ENCODE measurements at places on chromosomes 1 and 21.

DNA sequence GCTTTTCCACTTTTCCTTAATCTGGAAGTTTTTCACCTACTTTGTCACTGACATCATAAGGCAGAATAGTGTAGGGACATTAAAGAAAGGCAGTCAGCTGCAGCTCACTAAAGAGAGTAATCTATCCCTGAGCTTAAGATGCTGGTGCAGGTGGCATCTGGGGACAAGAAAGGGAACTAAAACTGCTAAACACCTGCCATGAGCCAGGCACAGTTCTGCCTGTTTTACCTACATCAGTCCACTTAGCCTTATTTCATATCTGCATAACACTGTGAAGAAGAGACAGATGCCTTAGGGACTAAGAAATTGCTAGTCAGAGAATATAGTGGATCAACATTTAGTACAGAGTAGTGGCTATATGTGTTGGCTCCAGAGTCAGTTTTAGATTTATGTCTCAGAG is 88.1 kb downstream of the GPATCH2 start:
- no peak for DNase-seq

DNA sequence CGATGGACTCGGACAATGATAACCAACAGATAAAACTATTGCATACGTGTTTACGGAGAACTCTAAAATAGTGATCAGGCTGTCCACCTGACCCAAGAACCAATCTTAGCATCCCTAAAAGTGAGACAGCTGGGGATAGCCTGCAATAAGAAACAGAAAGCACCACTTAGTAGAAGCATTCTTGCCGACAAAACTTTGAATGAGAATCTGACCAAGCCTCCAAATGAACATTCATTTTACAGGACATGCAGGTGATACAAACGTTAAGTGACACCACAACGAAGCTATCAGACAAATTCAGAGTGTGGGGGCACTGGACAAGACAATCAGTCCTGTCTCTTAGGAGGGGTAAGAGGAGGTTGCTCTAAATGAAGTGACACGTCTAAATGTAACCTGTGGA is 1.2 kb downstream of the PSMG1 start:
- no peak for DNase-seq

DNA sequence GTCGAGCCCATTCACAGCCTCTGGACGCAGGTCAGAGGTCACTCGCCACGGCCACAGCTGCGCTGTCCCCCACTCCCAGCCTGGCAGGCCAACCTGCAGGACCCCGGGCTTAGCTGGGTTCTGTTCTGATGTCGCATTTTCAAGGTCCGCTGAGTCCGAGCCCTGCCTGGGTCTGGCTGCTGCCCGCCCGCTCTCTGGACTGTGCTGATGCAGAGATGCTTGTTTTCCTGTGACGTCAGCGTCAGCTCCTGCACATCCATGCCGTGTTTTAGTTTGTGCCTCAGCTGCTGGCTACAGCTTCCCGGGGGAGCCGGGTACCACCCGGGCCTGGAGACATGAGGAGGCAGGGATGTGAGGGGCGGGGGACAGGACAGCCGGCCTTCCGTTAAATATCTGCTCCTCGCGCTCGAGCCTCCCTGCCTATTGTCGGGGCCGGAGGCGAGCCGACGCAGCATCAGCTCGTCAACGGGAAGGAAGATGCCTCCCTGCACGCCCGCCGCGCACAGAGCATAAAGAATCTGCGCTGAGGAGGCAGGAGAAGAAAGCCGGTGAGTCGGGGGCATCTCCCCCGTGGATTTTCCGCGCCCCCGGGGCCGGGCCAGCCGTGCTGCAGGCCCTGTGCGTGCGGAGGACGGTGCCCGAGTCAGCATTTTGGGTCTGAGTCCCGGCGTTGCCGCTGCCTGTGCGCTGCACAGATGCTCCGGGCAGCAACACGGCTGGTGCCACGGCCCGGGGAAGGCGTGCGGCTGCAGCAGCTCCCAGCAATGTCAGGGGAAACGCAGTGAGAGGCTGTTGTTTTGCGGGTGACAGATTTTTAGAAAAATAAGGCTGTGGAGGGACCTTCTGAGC is 23.4 kb downstream of the PRKCZ start:
- no peak for DNase-seq

- DNase-seq: no peak
Observed at GRCh38 chr1:76125473-76126219, 51.1 kb downstream of the ST6GALNAC3 start.

- no peak for DNase-seq
Observed at GRCh38 chr1:192878249-192878648, 69.4 kb downstream of the RGS2 start.

GRCh38 chr1:107405236-107405635 is 264.4 kb downstream of the NTNG1 start:
- DNase-seq: no peak

DNA sequence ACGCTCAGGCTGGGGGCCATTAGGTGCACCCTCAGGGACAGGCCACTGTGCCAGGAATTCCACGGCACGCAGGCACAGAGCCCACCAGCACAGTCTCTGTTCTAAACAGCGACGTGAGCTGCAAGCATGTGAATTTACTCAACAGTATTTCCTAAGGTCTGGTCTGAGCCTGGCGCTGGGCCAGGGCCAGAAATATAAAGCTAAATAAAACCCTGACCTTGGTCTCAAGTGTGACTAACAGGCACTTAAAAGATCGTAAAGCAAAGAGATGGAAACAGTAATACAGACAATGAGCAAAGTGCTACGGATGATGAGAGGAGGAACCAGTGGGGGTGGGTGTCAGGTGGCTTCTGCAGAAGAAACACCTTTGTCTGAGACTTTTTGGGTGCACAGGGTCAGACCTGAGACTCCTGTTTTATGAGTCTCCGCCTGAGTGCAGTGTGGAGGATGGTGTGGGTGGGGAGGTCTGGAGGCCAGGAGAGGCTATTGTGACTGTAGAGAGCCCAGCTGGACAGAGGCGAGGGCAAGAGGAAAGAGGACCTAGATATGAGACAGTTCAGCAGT is 53.4 kb upstream of the EDN2 start:
- DNase-seq: peak; percentile 86

GRCh38 chr1:55286856-55287602 is 71.9 kb upstream of the USP24 start:
- DNase-seq: no peak

DNA sequence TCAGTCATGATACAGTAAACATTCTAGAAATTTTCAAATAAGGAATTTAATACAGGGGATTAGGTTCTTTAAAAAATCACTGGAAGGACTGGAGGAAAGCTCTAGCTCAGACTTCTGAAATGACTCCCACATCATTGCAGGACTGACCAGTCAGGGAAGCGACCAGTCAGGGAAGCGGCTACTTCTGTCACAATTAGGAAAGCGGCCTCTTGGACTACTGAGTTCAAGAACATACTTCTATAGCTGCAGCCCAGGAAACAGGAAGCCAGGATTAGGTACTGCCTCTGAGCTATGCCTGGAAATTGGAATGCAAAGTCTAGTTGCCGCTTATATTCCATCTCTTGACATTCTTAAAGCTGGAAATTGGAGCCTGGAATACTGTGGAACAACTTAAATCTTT is 45.5 kb downstream of the USP25 start:
- DNase-seq: no peak

GRCh38 chr1:116033322-116033721 is 57.0 kb downstream of the SLC22A15 start:
- DNase-seq: no peak

- DNase-seq: peak; percentile 48
Observed at GRCh38 chr1:93704052-93704451, 22.4 kb upstream of the BCAR3 start.

- DNase-seq: no peak
Observed at GRCh38 chr1:16441282-16441665, 750 bp downstream of the NECAP2 start.

DNA sequence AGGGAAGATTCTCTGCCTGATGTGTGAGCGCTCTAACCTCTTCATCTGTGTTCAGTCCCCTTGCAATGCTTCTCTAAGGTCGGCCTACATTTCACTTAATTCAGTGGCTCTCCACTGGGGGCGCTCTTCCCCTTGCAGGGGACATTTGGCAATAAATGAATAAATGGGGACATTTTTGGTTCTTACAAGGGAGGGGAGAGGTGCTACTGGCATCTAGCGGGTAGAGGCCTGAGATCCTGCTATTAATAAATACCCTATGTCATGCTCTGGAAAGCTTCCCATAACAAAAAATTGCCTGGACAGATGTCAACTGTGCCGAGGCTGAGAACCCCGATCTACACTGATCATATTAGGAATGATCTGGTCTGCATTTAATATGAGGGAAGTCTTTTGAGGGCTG is 25.9 kb upstream of the DNAJC11 start:
- DNase-seq: no peak

Measured in lower leg skin (tissue), 4 donors.